ENCODE measurements at places on chromosomes 3 and 15.

GRCh38 chr3:29164825-29165224 lies 116.0 kb upstream of the RBMS3 start:
- DNase-seq = no peak

GRCh38 chr15:70119911-70120508 lies 22.3 kb upstream of the TLE3 start:
- no peak for DNase-seq

GRCh38 chr3:53498806-53499641 lies 4.6 kb downstream of the CACNA1D start:
- DNase-seq = no peak

GRCh38 chr3:53646723-53647122 lies 152.3 kb downstream of the CACNA1D start:
- no peak for DNase-seq

DNA sequence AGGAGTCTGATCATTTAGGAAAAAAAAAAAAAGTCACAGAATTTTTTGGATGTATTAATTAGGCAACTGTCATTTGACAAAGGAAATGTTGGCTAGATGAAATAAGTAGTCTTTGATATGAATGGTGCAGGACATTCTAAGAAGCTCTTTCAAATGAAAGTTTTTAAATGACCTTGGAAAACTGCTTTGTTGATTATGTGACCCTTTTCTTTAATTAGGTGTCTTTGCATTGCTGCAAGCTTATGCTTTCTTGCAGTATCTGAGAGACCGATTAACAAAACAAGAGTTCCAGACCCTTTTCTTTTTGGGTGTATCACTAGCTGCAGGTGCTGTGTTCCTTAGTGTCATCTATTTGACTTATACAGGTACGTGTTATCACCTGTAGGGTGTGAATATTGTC lies 84.0 kb downstream of the STT3B start:
- DNase-seq = no peak

DNA sequence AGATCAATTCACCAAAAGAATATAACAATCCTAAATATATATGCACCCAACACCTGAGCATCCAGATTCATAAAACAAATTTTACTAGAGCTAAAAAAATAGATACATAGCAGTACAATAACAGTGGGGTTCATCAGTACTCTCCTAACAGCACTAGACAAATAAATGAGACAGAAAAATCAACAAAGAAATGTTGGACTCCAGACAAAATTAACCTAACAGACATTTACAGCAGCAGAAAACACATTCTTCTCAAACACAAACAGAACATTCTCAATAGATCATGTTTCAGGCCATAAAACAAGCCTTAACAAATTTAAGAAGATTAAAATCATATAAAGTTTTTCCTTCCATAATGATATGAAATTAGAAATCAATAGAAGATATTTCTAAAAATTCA lies 124.8 kb upstream of the NECTIN3 start:
- DNase-seq = no peak
